Stimulated activated CD4-positive, alpha-beta T cell treated with anti-CD3 and anti-CD28 coated beads, Interleukin-1b, Interleukin-23, amount 100 ng/mL, for 1 hour (primary cell): ENCODE measurements at places on chromosomes 5 and 9.

DNA sequence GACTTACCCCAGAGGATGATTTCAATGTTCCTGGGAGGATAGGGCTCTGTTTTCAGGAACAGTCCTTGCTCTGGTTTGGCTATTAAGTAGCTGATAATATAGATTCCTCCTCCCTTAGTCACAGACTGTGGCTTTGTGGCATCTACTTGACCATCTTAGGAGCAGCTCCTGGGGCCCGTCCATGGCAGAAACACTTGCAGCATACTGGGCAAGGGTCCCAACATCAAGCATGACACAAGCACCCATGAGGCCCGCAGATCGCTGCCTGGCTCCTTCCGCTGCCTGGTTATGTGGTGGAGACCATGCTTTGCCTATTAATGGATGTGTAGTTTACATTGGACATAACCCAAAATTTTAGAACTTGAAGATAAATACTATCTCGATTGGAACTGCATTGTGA lies 170.1 kb downstream of the ICE1 start:
- DNase-seq = no peak

DNA sequence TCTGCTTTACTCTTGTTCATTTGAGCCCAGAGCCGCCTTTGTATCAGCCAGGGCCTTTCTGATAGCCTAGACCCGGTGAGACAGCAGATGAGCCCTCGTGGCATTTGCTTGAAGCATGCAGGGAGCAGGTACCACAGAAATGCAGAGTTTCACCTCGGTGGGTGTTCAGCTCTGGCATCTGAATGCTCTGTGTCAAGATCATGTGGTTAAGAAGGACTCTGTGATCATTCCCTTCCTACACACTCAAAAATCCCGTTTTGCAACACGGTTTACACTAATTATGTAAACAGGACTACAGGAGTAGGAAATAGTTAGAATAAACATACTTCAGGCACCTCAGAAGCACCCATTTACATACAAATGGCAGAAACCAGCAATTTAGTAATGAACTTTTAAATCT lies 67.2 kb downstream of the MVB12B start:
- DNase-seq = no peak

DNA sequence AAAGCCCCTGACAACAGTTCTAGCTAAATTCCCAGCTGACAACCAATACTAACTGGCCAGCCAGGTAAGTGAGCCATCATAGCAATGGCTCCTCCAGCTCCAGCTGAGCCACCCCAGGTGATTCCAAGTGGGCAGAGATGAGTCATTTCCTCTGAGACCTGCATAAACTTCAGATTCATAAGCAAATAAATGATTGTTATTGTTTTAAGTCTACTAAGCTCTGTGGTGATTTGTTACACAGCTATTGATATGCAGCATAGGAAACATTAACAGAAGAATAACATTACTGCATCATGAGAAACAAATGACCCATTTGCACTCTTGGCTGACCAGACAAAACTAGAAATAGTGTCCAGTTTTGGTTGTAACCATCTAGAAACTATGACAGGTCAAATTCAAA lies 60.3 kb downstream of the TTC39B start:
- DNase-seq = no peak

- no peak for DNase-seq
Measured at GRCh38 chr5:54469622-54470021, 14.1 kb downstream of the HSPB3 start.

- DNase-seq = no peak
Measured at GRCh38 chr5:545641-546375, 21.6 kb upstream of the SLC9A3 start.

DNA sequence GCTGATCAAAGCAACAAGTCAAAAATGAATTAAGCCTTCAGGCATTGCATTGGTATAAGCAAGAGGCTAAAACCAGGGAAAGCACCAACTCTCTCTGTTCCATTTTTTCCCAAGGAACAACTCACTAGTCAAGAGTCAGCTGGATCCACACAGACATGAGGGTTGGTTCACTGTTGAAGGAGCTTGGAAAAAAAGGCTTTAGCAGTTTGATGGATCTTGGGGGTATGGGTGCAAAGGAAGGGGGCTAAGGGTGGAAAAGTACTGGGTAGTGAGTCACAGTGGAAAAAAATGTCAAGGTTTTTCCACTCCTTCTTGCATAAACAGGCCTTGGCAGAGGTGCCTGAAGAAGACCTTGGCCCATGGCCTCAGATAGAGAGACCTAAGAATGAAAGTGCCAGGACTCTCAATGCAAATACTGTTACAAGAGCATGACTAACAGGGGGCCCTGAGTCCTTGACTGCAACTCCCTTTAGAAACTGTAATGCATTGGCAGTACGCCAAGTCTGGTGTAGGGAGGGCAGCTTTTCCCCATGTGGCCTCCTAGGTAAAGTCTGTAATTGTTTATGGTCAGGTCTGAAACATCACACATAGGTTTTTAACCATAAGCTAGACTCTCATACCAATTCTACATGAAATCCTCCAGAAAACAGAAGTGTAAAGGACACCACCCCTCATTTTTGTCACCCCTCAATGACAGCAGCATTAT lies 23.7 kb downstream of the ACTL7A start:
- DNase-seq = no peak

GRCh38 chr5:95283022-95283615 lies 1.8 kb downstream of the MCTP1 start:
- DNase-seq = no peak

- no peak for DNase-seq
Measured at GRCh38 chr9:113770396-113770795, 105.7 kb upstream of the ZNF618 start.

- no peak for DNase-seq
Measured at GRCh38 chr5:101728933-101729332, 567.2 kb downstream of the SLCO4C1 start.

DNA sequence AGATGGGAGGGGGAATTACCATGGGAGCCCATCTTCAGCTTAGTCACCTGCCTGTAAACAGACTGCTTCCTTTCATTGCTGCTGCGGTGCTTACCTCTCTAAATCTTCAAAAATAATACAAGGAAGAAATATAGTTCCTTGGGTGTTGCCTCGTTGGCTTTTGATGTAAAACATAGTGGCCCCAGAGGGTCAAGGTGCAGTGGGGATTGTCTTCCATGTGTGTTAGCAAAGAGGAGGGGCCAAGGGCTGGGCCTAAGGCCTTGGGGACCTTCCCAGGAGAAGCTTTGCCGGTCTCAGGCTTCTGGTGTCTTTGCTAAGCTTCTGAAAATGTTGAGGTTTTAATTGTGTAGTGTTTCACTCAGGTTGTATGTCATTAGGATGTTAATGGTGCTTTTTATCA lies 90.0 kb downstream of the PDE8B start:
- no peak for DNase-seq

DNA sequence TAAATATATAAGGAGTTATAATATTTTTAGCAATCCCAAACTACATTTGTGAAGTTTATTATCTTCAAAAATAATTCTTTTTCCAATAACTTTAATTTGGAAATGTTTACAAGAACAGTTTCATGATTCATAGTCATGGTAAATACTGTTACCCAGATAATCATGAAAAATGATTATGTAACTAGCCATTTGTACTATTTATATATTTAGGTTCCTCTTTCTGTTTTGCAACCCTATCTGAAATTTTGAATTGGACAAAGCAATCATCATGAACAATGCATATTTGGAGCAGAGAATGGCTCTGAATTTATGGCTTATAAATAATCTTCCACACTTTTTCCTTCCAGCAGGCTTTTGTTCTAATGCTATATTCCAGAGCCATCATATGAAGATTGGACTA lies 499.7 kb downstream of the SLCO4C1 start:
- DNase-seq = no peak

DNA sequence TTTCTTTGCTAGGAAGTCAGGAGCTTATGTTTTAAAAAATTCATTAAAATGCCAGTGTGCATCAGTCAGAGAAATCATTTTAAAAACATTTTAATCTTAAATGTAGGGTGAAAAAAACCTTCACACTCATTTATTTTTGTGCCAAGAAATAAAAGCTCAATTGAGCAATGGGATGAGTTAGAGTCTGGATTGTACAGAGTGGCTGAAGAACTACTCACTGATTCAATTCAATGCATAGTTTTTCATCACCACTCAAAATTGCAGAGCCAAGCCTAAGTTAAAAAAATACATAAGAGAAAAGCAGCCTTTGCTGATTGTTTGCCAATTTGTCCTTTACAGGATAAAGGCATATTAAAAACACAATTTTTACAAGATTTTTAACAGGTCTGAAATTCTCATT lies 168.2 kb upstream of the DMRTA1 start:
- no peak for DNase-seq

DNA sequence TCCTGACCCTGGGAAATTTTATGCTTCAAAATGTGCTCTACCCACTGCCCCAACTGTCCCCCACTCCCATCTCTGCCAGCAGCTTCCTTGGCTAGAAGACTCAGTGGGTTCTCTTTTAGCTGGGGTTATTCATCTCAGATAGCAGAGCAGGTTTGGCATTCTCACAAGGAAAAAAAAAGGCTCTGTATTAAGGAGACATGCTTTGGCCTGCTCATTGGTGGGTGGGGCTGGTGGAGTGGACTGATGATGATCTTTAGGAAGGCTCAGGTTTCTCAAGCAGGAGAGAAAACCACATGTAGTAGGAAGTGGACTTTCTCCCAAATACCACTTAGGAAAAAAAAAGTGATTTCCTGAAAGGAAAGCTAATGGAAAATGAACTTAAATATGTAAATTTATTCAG lies 279.2 kb upstream of the ZNF462 start:
- no peak for DNase-seq

DNA sequence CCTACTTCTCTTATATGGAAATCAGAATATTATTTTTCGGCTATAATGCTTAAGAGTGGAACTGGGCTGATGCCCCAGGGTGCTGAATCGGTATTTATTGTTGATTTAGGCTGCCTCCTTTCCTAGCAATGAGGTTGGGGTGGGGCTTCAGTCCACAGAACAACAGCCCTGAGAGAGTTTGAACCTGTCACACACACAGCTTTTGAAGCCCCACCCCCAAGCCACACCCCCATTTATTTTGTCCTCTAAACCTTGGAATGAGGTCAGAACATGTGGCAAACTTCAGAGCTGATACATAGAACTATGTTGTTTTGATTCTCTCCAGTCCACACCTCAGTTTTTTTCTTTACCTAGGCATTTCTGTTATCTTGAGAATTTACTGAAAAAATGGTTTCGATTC lies 51.7 kb upstream of the CAMK4 start:
- DNase-seq = no peak

GRCh38 chr5:9335754-9336495 lies 209.9 kb downstream of the SEMA5A start:
- DNase-seq = no peak

GRCh38 chr5:28403846-28404245 lies 1365.5 kb upstream of the CDH9 start:
- DNase-seq = no peak

- DNase-seq = no peak
Measured at GRCh38 chr9:6413365-6414246, 607 bp downstream of the UHRF2 start.

GRCh38 chr5:119031905-119032304 lies 39.0 kb upstream of the DMXL1 start:
- DNase-seq = no peak

DNA sequence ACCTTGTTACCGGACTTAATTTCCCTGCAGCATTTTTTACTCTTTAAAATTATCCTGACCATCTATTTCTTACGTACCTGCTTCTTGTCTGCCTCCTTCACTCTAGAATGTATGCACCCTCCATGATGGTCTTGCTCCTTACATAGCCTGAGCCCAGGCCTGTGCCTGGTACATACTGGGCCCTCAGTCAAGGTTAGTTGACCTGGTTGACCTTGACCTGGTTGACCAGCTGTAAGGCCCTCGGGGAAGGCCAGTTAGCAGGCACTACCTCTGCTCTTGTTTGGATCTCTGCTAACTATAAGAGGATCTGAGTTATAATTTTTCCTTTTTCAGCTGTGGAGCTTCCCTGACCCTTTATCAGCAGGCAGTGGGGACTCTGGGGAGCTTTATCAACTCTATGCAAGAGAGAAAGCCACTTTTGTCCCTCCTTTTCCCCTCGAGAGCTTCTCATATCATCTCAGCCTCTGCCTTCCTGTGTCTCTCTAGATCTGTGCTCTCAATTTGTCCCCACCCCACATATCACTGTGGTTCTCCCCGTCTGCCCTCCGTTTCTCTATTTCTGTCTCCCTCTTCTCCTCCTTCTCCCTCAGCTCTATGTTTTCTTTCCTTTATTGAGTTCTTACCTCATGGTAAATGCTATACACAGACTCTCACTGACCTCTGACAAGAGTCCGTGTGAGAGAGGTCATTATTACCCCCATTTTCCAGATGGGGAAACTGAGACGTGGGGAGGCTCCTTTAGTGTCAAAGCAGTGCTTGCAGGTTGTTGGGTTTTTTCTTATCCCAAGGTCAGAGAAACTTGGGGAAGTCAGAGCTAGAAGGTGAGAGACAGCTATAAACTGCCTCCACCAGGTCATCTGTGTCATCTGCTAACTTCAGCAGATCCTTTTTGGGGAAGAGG lies 28.6 kb downstream of the SPRY4 start:
- DNase-seq = no peak

GRCh38 chr9:93675336-93676150 lies 99.2 kb downstream of the PHF2 start:
- no peak for DNase-seq

DNA sequence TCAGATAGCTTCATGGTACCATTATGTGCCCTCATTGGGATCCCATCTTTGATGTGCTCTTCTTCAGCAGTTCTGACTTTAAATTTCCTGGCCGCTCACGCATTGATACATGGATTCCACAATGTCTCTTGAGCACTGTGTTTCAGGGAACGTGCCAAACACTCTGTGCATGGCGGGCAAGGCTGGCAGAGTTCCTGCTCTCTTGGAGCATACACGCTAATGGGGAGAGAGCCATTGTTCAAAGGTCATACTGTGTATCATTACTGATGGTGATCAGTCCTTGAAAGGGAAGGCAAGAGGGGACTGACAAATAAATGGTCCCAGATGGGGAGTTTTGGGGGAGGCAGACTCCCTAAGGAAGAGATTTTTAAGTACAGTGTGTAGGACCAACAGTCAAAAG lies 52.3 kb downstream of the AMBP start:
- no peak for DNase-seq

- DNase-seq = no peak
Measured at GRCh38 chr9:87713278-87713987, 12.5 kb upstream of the CTSL start.

DNA sequence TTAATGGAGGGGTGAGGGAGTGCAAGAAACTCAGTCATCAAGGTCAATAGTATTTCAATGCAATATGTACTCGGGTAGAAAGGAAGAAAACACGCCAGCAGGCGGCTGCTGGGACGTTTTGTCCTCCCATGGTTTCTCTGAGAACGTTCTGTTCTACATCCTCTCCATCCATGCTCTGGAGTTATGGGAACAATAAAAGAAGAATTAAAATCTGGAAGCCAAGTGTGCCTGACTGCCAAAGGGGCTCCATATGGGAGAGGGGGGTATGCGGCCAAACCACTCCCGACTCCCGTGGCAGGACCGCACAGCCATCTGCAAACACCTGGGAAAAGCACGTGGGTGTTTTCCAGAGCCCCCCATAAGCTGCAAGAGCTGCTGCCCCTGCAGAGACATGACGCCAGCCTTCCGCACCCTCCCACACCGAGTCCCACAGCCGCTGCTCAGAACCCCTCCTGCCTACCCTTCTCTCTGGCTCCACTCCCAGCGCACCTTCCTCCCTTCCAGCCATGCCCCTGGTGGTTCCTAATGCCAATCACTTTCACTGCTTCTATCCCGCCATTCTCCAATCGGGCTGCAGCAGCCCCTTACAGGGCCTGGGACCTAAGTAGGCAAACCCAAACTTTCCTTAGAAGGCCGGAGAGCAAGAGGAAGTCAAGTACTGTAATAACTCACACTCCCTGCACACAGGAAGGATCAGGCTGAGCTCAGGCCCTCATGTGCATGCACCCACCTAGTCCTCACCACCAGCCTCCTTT lies 241.6 kb downstream of the SYK start:
- DNase-seq = no peak

- DNase-seq = no peak
Measured at GRCh38 chr9:113579283-113580040, 115.9 kb downstream of the RGS3 start.
